NCI-H1048 (cell line): ENCODE measurements at places on chromosomes 5 and 9.

- no peak for DNase-seq
These were observed 352.5 kb upstream of the C9orf72 start for GRCh38 chr9:27925815-27926214.

- no peak for DNase-seq
These were observed 20.0 kb downstream of the ERAP2 start for GRCh38 chr5:96896276-96896675.

- no peak for DNase-seq
These were observed 36.2 kb upstream of the POU5F2 start for GRCh38 chr5:93777620-93778019.

- no peak for DNase-seq
These were observed 89.7 kb upstream of the CDKN2B start for GRCh38 chr9:22098643-22099332.

GRCh38 chr9:128494108-128494745 is 10.3 kb upstream of the GLE1 start:
- DNase-seq, result no peak

DNA sequence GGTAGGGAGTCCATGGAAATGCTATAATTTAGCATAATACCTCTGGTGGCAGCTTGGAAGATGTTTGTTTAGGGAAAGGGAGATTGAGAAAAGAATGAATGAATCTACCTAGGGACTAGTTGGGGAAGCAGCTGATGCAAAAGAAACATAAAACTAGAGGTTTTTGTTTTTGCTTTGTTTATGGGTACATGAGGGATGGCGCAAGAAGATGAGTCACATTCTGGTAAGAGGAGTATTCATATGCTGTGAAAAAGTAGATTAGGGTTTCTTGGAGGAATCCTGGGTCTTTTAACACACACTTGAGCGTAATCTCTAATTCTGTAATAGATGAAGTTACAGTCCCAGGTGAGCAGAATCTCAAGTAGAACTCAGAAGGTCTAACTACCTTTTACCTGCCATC is 17.1 kb downstream of the C9orf43 start:
- DNase-seq, result no peak

DNA sequence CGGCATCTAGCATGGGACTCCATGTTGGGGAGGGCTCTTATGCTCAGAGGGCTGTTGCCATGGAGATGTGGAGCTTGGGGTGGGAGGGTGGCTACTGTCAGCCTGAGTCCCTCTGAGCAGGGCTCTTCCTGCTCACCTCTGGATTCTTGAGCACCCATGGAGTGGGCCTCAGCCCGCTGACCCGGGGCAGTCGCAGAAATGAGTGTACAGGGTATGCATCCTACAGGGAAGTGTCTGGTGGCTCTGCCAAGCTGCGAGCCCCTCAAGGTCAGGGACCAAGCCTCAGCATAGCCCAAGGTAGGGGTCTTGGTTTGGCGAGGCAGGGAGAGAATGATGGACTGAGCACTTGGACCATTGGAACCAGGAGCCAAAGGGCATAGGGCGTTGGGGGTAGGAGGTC is 104.1 kb downstream of the DAB2IP start:
- no peak for DNase-seq

- DNase-seq, result no peak
These were observed 3.3 kb upstream of the MAN1B1 start for GRCh38 chr9:137083394-137084004.

DNA sequence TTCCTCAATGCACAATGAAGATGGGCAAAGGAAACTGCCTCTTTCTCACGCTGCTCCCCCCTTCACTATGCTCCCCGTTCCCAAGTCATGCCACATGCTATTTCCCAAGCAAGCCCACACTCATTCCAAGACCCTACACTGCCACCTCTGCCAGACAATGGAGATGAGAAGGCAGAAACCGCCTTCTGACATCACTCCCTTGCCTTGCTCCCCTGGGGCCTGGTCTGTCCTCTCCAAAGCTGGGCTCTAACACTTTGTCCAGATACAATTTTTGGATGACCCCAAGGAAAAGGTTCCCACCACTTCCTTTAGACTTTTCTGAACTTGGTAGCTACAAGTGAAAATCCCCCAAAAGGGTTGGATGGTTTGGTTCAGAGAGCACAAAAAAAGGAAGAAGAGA is 7.2 kb upstream of the ADRA1B start:
- DNase-seq, result no peak

DNA sequence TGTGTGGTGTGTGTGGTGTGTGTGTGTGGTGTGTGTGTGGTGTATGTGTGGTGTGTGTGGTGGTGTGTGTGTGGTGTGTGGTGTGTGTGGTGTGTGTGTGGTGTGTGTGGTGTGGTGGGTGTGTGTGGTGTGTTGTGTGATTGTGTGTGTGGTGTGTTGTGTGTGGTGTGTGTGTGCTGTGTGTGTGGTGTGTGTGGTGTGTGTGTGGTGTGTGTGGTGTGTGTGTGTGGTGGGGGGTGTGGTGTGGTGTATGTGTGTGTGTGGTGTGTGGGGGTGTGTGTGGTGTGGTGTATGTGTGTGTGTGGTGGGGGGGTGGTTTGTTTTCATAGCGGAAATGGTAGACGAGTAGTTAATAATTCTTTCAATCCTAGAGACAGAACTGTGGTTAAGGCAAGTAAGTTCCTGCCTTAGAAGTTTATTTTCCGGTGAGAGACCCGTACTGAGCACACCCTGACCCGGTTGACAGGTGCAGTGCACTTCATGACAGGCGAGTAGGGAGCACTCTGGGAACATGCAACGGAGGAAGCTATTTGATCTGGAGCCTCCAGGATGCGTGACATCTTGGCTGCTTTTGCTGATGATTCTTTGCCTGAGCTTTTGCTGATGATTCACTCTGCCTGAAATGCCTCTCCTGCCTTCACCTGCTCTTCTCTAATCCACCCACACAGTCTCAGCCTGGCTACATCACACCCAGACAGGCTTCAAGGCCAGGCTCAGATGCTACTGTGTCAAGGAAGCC is 21.7 kb upstream of the FAT2 start:
- DNase-seq, result no peak

DNA sequence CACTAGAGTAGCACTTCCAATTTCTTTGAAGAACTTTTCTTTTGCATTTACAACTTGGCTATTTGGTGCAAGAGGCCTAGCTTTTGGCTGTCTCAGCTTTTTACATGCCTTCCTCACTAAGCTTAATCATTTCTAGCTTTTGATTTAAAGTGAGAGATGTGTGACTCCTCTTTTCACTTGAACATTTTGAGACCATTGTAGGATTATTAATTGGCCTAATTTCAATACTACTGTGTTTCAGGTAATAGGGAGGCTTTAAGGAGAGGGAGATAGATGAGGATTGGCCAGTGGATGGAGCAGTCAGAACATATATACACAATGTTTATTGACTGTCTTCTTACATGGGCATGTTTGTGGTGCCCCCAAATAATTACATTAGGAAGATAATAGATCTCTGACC is 161.7 kb downstream of the GNA14 start:
- no peak for DNase-seq

GRCh38 chr9:131410044-131410491 is 16.2 kb downstream of the PRRC2B start:
- DNase-seq, result no peak
